ENCODE measurements at places on chromosomes 13 and 19.
A peak's percentile ranks its signal among the peaks of the same experiment; 100 is the strongest.

GRCh38 chr13:43240278-43240677 lies 216.9 kb downstream of the DNAJC15 start:
- no peak for DNase-seq

GRCh38 chr19:1154731-1155351 lies 19.2 kb downstream of the SBNO2 start:
- no peak for DNase-seq

DNA sequence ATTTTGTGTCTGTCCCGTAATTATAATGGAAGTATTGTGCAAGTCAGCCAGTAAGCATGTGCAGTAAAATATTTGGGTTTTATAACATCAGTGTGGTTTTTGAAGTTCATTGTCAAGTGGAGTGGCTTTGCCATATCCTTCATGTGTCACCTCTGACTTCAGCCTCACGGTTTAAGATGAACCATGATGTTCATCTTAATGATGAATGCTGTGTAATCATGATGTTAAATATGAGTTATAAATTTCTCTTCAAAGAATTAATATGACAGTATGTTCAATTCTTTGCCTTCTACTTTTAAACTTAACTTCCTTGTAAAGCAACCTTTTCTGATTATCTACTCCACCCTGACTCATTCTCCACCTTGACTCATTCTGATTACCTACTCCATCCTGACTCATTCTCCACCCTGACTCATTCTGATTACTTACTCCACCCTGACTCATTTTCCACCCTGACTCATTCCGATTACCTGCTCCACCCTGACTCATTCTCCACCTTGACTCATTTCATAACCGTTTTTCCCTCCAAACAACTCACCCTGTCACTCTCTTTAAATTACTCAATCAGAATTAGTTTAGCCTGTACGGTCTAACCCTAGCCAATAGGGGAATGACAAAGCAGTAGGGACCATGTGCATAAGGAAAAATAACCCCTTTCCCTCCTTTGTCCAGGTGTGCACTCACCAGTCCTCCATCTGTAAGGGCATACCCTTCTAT lies 50.3 kb upstream of the ANKRD10 start:
- DNase-seq: no peak

DNA sequence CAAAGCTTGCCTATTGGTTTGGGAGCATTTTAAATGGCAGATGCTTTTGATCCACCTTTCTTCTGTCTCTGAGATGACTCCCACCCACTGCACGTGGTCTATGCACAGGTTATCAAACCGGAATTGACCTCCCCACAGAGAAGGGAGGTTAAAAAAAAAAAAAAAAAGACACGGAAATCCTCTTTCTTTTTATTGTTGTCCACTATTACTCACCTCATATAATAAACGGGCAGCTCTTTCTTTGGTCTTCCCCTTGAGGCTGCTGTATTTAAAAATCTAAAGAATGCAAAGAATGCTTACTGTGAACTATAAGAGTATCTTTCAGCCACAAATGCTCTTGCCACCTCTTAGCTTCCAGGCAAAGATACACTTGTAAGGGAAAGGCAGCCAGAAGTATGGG lies 329.7 kb downstream of the NDFIP2 start:
- no peak for DNase-seq

GRCh38 chr13:112113851-112114250 lies 46.9 kb downstream of the SOX1 start:
- DNase-seq: no peak

DNA sequence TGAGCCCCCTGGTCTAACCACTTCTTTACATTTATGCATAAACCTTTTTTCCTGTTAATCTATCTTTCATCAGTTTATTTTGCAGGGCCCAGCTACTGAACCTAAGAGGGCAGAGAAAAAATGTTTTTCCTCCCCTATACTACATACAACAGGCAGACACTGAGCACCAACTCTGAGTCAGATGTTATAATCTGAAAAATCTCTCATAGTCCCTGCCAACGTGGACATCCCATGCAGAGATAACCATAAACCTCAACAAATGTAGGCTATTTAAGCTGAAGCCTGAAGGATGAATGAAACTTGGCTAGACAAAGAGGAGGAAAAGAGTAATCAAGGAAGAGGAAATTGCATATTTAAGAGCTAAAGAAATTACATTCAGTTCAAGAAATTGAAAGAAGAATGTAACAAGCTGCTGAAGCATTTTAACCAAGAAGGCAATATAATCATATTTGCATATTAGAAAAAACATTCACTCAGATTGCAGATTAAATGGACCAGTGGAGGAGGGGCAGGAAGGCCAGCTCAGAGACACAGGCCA lies 2.6 kb downstream of the NEK3 start:
- DNase-seq: no peak

DNA sequence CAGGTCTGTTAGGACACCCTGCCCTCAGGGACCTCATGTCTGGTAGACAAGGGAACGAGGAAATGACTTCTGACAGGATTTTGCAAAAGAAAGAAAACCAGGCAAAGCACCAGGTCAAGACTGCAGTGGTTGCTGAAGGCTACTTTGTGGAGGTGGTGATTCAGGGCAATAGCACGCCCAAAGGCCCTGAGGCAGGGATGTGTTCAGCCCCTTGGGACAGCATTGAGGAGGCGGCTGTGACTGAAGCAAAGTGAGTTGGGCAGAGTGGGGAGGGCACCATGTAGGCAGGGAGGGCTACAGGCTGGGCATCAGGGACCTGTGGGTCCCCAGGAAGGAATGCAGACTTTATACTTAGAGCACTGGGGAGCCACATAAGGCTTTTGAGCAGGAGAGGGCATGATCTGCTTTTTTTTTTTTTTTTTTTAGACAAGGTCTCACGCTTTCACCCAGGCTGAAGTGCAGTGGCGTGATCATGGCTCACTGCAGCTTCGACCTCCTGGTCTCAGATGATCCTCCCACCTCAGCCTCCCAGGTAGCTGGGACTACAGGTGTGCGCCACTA lies 10.8 kb upstream of the HOMER3 start:
- DNase-seq: no peak

DNA sequence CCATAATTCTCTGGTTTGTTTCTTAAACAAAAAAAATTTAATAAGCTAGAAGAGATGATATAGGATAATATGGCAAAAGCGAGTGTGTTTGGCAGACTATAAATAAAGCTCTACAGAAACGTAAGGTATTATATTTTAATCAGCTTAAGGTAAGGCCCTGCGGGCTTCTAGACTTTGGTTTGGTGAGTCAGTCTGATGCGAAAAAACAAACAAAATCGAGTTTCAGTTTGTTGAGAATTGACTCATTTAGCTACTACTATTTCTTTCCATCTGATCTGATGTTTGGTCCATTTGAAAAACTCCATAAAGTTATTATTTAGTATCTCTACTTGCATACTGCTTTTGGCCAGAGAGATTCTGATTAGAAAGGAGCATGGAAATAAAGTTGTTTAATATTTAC lies 138.0 kb downstream of the MIPEP start:
- DNase-seq: no peak

DNA sequence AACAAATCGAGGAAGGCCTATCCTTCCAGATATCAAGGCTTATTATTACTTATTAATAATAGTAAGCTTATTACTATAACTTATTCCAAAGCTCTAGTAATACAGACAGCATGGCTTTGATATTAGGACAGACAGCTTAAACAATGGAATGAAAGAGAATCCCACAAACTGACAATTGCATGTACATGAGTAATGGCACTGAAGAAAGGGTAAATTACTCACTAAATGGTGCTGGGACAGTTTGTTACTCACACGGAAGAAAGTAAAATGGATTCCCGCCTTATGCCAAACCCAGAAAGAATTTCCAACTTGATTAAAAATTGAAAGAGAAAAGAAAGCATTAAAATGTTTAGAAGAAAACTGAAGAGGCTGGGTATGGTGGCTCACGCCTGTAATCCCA lies 60.3 kb downstream of the MIPEP start:
- DNase-seq: no peak

DNA sequence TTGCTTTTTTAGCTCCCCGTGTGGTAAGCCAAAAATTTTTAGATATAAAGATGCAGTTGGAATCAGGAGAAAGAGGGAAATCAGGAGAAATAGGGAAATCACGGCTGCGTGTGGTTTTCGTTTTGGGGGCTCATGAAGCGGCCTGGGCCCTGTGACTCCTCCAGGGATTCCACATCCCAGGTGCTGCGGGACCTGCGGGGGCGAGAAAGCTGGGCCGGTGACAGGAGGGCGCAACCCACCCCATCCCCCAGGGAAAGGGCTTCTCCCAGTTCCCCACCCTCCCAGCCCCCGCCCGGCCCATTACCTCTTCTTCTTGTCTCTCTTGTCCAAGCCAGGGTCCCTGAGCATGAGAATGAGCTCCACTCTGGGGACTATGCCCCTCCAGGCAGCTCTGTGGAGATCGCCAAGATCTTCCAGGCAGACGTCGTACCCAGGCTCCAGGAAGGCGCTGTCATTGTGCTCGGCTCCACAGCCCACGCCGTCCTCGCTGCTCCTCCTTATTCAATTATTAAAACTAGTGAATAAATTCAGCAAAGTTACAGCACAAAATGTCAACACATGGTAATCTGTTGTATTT lies 111.0 kb downstream of the MRPL57 start:
- no peak for DNase-seq

DNA sequence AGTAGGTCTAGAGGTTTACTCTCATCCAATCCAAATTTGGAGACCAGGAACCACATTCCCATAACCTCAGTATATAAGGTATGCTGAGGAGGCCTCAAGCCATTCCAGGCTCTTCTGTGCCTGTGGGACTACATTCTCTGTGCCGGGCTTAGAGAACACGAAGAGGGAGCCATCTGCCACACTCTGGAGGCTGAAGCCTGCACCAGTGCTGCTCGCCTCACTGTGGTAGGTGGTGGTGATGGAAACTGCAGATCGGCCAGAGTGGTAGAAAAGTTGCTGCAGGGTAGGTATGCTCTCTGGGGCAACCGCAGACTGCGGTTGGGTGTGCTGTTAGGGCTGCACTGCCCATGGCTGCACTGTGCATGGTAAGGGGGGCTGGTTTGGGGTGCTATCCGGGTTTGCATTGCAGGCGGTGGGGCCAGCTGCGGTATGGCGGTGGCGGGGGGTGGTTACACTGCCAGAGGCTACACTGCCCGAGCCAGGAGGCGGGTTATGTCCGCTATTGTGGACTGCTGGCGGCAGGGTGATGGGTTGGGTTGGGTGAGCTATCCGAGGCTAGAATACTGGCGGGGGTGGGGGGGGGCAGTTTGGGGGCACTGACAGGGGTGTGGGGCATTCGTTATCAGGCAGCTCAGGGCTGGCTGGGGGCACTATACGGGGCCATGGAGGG lies 145.0 kb downstream of the TNFRSF19 start:
- no peak for DNase-seq

- no peak for DNase-seq
Observed at GRCh38 chr13:71017607-71018006, 849.4 kb downstream of the DACH1 start.

- DNase-seq: no peak
Observed at GRCh38 chr13:96053003-96053703, at the start of gene UGGT2. TSS of gene UGGT2 (minus strand) at chr13:96053401. CDS start at chr13:96053312, 89 bp downstream.

GRCh38 chr19:18859676-18860301 lies 28.0 kb downstream of the UPF1 start:
- no peak for DNase-seq

DNA sequence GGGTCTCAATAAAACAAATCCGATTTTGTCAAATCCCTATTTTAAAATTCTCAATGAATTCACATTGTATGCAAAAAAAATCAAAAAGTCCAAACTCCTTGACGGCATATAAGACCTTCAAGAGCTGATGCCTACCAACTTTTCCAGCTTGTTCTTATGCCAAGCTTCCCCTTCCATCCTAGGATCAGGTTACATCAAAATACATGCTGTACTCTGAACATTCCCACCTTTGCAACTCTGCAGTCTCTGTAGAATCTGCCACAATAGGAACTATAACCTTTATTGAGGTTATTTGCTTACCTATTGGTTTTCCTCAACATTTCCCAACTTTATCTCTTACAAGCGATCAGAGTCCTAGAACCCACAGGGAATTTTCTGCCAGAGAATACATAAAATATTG lies 7.9 kb downstream of the KBTBD7 start:
- no peak for DNase-seq

- no peak for DNase-seq
Observed at GRCh38 chr13:42984026-42984425, 8.0 kb downstream of the EPSTI1 start.

- DNase-seq: no peak
Observed at GRCh38 chr13:51559946-51560735, 24.1 kb upstream of the WDFY2 start.

GRCh38 chr13:21670006-21670882 lies 629 bp upstream of the FGF9 start:
- peak; percentile 69 for DNase-seq

DNA sequence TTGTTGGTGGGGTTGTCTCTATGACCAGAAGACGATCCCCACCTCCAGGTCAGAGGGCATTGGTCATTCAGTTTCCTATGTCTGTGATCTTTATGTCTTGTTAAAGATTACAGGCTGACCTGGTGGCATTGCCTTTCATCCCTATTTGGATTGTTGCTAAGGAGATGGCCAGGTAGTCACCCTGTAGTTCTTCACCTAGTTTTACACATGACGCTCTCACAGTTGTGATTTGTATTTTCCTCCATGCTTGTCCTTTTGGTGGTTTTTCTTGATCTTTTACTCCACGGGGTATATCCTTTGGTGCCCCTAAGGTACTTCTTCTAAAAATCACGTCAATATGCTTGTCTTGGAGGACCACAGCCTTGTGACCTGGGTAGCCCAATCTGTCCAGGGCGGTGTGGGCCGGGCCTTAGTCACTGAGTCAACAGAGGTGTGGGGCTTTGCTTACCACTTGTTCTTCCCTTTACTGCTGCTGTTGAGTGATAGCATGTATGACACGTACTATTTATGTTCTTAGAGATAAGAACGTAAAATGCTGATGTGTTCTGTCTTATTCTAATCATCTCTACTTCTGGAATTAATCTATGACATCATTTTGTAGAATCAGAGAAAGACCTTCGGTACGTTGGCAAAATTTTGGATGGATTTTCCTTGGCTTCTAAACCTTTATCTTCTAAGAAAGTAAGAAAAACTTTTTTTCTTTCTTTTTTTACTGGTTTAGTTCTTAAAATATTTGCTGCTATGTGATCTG lies 20.1 kb downstream of the GPATCH1 start:
- DNase-seq: no peak

DNA sequence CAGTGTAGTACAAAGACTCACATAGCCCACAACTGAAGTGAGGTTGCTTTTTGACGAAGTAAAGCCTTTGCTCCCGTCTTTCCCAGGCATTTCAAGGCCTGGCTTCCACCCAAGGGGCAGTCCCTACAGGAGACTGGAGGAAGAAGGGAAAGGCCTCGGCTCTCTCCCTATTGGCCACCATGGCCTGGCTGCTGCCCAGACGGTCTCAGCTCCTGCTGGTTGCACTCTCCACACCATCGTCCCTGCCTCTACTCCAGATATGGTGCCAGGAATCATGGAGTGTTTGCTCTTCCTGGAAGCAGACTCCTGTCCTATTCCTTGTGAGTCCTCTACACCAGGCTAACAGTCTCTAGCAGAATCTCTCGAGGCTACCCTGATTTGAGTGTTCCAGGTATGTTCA lies 124.1 kb upstream of the UQCRFS1 start:
- no peak for DNase-seq

GRCh38 chr19:50861496-50862286 lies 7.0 kb downstream of the KLK3 start:
- DNase-seq: no peak

GRCh38 chr13:29991343-29991742 lies 140.9 kb upstream of the UBL3 start:
- no peak for DNase-seq

GRCh38 chr19:16524991-16525734 lies 17.1 kb downstream of the CHERP start:
- DNase-seq: no peak

GRCh38 chr13:113029487-113030258 lies 60.7 kb downstream of the MCF2L start:
- no peak for DNase-seq

All from Jurkat, Clone E6-1 (cell line).